ENCODE measurements at places on chromosomes 1 and 21.

DNA sequence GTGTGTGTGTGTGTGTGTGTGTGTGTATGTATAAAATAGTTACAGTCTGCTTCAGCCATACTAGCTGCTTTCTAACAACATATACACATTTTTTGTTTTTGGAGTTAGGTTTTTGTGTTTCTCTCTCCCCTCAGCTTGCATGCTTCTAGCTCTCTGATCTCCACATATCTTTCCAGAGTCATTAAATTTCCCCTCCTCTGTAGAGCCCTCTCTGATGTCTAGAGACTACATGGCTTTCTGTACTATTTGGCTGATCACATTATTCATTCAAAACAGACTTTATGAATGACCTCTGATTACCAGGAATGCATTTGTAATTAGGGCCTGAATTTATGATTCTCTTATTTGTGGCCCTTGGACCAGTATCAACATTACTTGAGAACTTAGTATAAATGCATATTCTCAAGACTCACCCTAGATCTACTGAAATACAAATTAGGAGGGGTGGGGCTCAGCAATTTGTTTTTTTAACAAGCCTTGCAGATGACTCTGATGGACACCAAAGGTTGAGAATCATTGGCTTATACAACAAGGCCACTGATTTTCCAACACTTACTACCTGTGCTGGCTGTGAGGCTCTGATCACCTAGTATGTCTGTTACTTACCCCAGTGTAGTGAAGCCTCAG, 104.5 kb downstream of the PTBP2 start:
- DNase-seq: no peak

DNA sequence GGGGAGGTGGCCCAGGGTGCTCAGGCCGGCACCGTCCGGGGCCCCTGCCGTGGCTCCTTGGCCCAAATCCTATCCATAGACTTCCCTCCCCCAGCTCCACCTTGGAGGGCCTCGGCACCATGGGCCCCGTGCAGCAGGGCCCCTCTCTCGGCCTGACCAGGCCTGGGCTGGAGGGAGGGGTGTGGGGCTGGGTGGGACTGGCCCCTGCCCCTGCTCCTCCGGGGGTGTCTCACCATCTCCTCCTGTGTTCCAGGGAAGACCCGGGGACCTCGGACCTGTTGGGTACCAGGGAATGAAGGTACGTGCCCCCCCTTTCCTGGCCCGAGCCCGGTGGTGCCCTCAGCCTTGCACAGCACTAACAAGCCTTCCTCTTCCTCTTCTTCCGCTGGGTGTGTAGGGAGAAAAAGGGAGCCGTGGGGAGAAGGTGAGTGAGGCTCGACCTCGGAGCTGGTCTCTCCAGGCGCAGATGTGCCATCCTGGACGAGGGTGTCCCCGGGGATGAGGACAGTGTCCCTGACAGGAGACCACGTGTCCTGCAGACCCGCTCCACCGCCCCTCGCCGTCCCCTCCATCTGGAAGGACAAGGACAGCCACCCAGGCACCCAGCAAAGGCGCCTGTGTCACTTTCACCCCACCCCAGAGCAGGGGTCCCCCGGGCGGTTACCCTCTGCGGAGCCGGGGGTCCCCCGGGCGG, 7.9 kb downstream of the COL6A1 start:
- DNase-seq: no peak

DNA sequence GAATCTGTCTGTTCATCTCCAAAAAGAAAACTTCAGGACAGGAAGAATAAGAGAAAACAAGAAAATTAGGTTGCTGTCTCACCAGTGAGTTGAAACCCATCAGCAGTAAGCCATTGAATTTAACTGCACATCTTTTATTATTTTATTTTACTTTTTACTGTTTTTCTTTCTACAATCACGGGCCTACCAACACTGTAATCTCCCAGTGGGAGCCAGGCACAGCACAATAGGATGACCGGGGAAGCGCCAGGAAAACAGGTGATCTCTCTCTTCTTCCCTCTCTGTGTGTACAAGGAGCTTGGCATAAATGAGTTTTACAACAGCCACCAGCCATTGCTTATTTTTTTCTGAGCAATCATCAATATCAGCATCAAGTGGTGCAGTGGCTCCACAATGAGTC, 113.1 kb upstream of the ESRRG start:
- no peak for DNase-seq

DNA sequence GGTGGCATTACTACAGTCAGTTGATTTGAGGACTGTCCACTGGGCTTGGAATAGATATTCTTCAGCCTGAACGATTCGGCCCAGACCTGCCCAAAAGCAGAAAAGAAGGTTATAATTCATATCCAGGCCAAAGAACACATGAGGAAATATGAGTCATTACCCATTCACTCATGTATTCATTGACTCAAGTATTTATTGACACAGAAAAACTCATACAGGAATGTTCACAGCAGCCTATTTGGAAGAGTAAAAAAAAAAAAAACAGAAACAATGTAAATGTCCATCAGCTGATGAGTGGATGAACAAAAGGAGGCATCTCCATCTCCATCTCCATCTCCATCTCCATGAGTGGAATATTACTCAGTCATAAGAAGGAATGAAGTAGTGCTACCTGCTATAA, 15.9 kb downstream of the ZMYND12 start:
- no peak for DNase-seq

DNA sequence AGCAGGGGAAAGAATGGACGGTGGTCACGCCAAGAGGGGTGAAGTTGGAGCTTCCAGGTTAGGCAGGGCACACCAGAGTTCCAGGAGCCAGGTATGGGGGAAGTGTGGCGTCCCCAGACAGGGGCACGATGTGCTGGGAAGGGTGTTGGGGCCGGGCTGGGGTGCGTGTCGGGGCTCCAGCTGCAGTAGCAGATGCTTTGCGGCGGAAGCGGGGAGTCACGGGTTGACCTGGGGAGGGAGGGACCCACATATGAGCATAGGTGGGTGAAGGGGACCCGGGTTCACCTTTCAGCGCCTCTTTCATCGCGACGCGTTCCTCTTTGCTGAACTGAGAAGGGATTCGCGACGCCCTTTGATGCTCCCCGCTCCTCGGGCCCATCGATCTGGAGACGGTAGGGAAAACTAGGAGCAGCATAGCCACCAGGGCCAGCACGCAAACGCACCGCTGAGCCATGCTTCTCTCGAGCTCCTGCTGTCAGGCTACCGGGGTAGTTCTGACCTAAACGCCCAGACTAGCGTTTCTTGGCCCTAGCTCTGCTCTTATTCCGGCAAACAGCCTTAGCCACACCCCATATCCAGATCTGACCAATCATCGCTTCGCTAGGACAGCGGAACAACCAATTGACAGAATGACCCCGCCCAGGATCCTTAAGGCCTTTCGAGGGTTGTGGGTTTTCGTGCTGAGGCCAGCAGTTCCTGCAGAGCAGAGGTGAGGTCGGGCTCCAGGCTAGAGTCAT, at the start of gene PM20D1:
PM20D1 (minus strand) TSS at position 514 of the 737 bp plus-strand sequence; CDS start at position 454, 60 bp downstream.
- peak; percentile 84 for DNase-seq

- DNase-seq: no peak
Measured at GRCh38 chr1:79726321-79726720, 719.8 kb upstream of the ADGRL4 start.

DNA sequence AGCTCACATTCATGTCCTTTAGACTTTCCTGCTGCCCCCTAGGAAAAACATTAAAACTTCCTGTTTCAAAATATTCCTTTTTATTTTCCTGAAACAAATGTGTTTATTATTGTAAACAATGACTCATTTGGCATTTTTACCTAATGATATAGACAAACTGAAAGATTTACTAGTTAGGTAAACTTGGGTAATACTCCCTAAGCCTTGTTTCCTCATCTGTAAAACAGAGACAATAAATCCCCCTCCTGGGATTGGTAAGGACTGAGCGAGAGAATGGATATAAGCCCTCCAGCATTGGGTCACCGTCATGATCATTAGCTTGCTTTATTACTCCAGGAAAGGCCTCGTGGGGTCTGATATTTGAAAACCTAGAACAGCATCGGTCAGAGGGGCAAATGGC, 59.8 kb downstream of the LPAR3 start:
- DNase-seq: no peak

DNA sequence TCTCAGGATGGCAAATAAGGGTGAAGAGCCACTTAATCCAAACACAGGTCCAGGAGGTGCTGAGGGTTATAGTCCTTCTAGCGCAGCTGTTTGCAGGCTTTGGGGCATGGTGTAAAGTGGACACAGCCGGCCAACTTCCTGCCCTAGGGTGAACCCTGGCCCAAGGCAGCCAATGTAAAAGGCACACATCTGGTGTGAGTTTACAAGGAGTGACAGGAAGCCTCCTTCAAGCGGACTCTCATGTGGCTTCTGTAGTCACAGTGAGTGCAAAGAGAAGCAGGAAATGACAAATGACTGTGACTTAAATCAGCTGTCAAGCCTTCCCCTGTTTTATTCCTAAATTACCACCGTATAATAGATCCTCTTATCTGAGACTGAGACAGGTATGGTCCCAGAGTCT, 213.0 kb downstream of the CRB1 start:
- no peak for DNase-seq

GRCh38 chr1:56060906-56061305, 518.5 kb downstream of the PLPP3 start:
- no peak for DNase-seq

GRCh38 chr1:72037745-72038343, 244.5 kb downstream of the NEGR1 start:
- DNase-seq: peak; percentile 25

DNA sequence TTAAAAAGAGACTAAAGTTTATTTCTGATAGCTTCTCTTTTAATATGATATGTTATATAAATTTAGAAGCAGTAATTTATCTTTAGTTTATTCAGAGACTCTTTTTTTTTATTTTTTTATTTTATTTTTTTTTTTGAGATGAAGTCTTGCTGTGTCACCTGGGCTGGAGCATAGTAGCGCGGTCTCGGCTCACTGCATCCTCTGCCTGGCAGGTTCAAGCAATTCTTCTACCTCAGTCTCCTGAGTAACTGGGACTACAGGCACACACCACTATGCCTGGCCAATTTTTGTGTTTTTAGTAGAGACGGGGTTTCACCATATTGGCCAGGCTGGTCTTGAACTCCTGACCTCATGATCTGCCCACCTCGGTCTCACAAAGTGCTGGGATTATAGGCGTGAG, 89.6 kb downstream of the DISP1 start:
- DNase-seq: no peak

All from right renal pelvis (tissue), 4 donors.